ENCODE measurements at places on chromosomes 11 and 22. TPM values are rescaled to one million over a fixed set of nuclear protein-coding genes. Genes with fewer than 3 reads are reported as not detected.

Gene PHOX2A
- not detected for total RNA-seq

Gene ASRGL1
- 10.4 TPM for total RNA-seq

Gene ENTHD1
- not detected for total RNA-seq

Gene TEF
- total RNA-seq = 1.0 TPM

Gene MRGPRE
- total RNA-seq = 0.09 TPM

Gene TSPAN32
- not detected for total RNA-seq

Gene BRSK2
- total RNA-seq = 4.8 TPM

Gene CRYBB3
- 0.09 TPM for total RNA-seq

All from A549 treated with AZD2906 at 1 μM for 4 hours (cell line).